Dermis lymphatic vessel endothelial cell (primary cell): ENCODE measurements at places on chromosomes 11 and 22. TPM values are rescaled to one million over a fixed set of nuclear protein-coding genes. Genes with fewer than 3 reads are reported as not detected.

Gene B4GALNT4
- total RNA-seq, result 0.09 and 1.4 TPM in 2 replicates

Gene GAS2L1
- 20.0 and 22.9 TPM in 2 replicates for total RNA-seq

Gene DMC1
- total RNA-seq, result 0.76 and 1.1 TPM in 2 replicates

Gene NCR3LG1
- total RNA-seq, result 0.26 and 0.43 TPM in 2 replicates

Gene OR51I1
- total RNA-seq, result not detected in 2 replicates

Gene GUCD1
- total RNA-seq, result 176 and 220 TPM in 2 replicates

Gene CRYBB2
- not detected in 2 replicates for total RNA-seq

Gene TUBA8
- total RNA-seq, result 0.26 and 0.33 TPM in 2 replicates

Gene PRODH
- 0.34 TPM in 1 of 2 replicates, not detected in the other for total RNA-seq

Gene CRYBB3
- total RNA-seq, result 0.11 and 0.17 TPM in 2 replicates

Gene CARD16
- total RNA-seq, result 40.0 and 98.1 TPM in 2 replicates

Gene MAPK11
- 17.6 and 19.6 TPM in 2 replicates for total RNA-seq

Gene ANKK1
- total RNA-seq, result not detected in 2 replicates

Gene C11orf68
- 15.7 and 16.7 TPM in 2 replicates for total RNA-seq

Gene SIDT2
- total RNA-seq, result 10.7 and 11.3 TPM in 2 replicates

Gene ESAM
- total RNA-seq, result 9.3 and 15.8 TPM in 2 replicates

Gene DGCR8
- 24.4 and 26.0 TPM in 2 replicates for total RNA-seq

Gene TEX12
- total RNA-seq, result 0.17 TPM in 1 of 2 replicates, not detected in the other

Gene CCDC87
- total RNA-seq, result 0.11 and 0.17 TPM in 2 replicates

Gene NNMT
- 52.1 and 145 TPM in 2 replicates for total RNA-seq

Gene TMEM191B
- 0.26 and 0.43 TPM in 2 replicates for total RNA-seq

Gene DBX1
- not detected in 2 replicates for total RNA-seq

Gene MYEOV
- total RNA-seq, result 0.11 TPM in 1 of 2 replicates, not detected in the other

Gene APOA4
- total RNA-seq, result not detected in 2 replicates

Gene OR2D2
- not detected in 2 replicates for total RNA-seq

Gene UBQLN3
- 0.09 TPM in 1 of 2 replicates, not detected in the other for total RNA-seq

Gene KIF18A
- total RNA-seq, result 2.0 and 2.2 TPM in 2 replicates

Gene XNDC1N
- 6.1 and 8.0 TPM in 2 replicates for total RNA-seq

Gene USH1C
- total RNA-seq, result not detected in 2 replicates

Gene A4GALT
- 51.3 and 59.0 TPM in 2 replicates for total RNA-seq

Gene NCAM1
- total RNA-seq, result 0.54 and 1.5 TPM in 2 replicates

Gene KCTD14
- 0.09 and 0.11 TPM in 2 replicates for total RNA-seq

Gene LMNTD2
- 1.5 and 1.7 TPM in 2 replicates for total RNA-seq

Gene PIWIL4
- total RNA-seq, result 0.69 and 2.5 TPM in 2 replicates

Gene TREH
- not detected in 2 replicates for total RNA-seq

Gene KLHDC7B
- total RNA-seq, result not detected in 2 replicates

Gene OR8J3
- total RNA-seq, result not detected in 2 replicates

Gene RAG1
- 1.7 and 1.8 TPM in 2 replicates for total RNA-seq

Gene INCENP
- 7.9 and 9.3 TPM in 2 replicates for total RNA-seq

Gene HPX
- total RNA-seq, result 0.34 TPM in 1 of 2 replicates, not detected in the other

Gene ATM
- total RNA-seq, result 80.5 and 104 TPM in 2 replicates

Gene MUC2
- not detected in 2 replicates for total RNA-seq

Gene RAB39A
- under 0.01 TPM in 1 of 2 replicates, not detected in the other for total RNA-seq

Gene XKR3
- not detected in 2 replicates for total RNA-seq

Gene PLXNB2
- total RNA-seq, result 53.4 and 59.0 TPM in 2 replicates

Gene OR10A5
- not detected in 2 replicates for total RNA-seq

Gene FAM180B
- not detected in 2 replicates for total RNA-seq

Gene IGSF9B
- not detected in 2 replicates for total RNA-seq

Gene MS4A7
- not detected in 2 replicates for total RNA-seq

Gene PDE2A
- 262 and 369 TPM in 2 replicates for total RNA-seq

Gene EXPH5
- total RNA-seq, result under 0.01 TPM in 2 replicates

Gene CADM1
- total RNA-seq, result 0.22 and 0.34 TPM in 2 replicates
